ENCODE measurements at places on chromosomes 11 and 22.
A peak's percentile ranks its signal among the peaks of the same experiment; 100 is the strongest.

DNA sequence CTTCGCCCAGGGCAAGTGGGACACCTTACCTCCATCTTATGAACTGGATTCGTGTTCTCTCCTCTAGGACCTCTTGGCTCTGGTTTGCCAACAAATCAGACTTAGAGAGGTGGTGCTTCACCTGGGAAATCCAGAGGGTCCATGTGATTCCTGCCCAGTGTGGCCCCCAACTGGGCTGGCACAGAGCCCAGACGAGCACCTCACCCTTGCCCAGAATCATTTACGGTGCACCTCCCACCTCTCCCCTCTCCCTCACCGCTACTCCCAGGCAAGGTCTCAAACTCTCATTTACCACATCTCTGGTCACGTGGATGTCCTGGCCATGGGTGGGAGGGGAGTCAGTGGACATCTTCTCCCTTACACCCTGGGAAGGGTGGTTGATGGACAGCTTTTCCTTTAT, 1.1 kb downstream of the SPATA19 start:
- DNase-seq: no peak

GRCh38 chr11:15774388-15774939, 581.9 kb downstream of the SOX6 start:
- DNase-seq: no peak

GRCh38 chr22:21951931-21952465, 650 bp downstream of the PPM1F start:
- DNase-seq: no peak

- no peak for DNase-seq
Observed at GRCh38 chr22:28773461-28773867, 969 bp downstream of the CCDC117 start.

DNA sequence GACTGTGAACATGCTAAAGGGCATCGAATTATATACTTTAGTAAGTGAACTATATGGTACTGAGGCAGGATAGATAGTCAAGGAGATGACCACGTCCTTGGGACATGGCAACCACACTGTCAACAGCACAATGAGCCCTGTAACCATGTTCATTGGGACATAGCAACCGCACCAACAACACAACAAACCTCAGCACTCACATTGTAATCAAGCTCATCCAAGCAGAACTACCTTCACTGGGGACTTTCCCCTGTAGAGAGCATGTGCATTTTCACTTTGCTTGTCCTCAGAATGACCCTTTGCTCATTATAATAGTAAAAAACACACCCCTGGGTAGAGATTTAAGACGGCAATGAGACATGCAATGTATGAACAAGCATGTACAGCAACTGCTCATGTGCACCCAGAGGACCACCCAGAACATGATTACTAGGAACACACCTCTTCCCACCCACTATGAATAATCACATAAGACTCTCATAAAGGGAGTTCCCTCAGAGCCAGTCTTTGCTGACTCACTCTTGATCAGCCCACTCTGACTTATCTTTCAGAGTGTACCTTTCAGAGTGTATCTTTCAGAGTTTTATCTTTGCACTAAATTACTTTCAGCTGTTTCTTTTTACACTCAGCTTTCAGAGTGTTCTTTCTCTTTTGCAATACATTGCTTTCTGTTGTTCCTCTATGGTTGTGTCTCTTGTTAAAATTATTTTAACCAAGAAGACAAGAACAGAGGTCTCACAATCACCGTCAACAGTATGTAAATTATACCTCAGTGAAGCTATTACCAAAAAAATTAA, 4.1 kb upstream of the PLAAT2 start:
- peak; percentile 94 for DNase-seq

- DNase-seq: no peak
Observed at GRCh38 chr11:6418557-6419008, 311 bp downstream of the APBB1 start.

DNA sequence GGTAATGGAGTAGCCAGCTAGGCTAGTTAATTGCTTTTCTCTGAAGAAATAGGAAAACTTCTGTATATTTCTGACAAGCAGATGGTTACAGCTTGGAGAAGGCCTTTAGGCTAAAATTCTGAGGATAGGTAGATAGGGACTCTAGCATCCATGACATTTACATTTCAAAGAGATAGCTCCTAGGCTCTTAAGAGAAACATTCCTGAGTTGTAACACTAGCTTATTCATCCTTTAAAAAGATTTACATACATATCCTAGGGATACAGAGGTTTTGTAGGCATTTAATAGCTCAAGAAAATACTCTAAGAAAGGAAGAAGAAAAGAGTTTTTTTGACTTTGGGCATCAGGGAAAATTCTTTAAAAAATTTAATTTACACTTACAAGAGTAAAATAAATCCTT, 130.9 kb upstream of the CCDC179 start:
- DNase-seq: no peak

DNA sequence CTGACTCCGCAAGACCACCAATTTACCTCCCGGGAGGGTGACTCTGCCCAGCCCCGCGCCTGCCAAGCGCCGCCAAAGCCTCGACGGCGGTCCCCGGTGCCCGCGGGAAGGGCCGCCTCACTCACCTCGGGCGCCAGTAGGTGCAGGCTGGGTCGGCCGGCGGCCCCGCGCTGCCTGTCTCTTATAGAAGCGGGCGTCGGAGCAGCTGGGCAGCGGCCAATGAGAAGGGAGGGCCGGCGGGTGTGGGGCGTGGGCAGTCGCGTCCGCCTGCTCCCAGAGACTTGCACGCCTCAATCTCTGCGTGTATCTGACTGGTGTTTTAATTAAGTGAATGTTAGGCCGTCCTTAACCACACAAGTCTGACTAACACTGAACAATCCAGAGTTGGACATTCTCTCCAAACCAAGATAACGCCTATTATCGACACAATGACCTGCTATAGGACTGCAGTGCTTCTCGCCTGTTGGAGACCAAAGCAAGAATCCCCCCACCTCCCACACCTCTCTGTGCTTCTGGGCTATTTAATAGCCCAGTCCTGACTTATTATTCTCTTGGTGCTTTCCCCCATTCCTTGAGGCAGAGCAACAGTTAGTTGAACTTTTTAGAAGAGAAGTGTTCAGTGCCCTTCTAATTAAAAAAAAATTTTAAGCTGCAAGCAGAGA, at the start of gene TPH1:
TPH1 (minus strand) TSS at position 154 of the 662 bp plus-strand sequence. CDS start 5,507 bp downstream, outside the sequence.
- DNase-seq: no peak

DNA sequence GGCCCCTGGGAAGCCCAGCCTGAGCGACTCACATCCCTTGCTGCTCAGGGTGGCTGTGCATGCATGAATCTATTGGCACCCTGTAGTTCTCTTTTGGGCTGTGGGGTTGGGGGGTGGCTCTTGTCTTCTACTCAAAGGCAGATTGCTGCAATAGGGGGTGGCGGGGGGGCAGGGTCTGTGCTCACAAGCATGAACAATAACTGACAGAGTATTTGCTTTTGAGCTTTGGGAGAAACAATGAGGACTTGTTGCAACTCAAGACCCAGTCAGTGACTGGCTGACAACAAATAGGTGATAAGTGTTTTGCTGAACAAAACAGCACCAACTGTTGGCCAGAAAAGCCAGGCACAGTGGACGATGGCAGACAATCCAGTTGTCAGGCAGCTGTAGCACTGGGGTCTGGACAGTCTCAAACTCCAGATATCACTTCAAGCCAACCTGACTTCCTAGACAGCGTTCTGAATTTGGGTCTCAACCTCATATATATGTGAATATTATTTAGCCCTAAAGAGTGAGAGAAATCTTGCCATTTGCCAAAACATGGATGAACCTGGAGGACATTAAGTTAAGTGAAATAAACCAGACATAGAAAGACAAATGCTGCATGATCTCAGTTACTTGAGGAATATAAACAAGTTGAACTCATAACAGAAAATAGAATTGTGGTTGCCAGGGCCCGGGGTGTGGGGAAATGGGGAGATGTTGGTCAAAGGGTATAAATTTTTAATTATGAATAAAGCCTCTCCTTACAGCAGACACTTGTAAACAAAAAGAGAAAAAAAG, 61.7 kb downstream of the ME3 start:
- DNase-seq: no peak

DNA sequence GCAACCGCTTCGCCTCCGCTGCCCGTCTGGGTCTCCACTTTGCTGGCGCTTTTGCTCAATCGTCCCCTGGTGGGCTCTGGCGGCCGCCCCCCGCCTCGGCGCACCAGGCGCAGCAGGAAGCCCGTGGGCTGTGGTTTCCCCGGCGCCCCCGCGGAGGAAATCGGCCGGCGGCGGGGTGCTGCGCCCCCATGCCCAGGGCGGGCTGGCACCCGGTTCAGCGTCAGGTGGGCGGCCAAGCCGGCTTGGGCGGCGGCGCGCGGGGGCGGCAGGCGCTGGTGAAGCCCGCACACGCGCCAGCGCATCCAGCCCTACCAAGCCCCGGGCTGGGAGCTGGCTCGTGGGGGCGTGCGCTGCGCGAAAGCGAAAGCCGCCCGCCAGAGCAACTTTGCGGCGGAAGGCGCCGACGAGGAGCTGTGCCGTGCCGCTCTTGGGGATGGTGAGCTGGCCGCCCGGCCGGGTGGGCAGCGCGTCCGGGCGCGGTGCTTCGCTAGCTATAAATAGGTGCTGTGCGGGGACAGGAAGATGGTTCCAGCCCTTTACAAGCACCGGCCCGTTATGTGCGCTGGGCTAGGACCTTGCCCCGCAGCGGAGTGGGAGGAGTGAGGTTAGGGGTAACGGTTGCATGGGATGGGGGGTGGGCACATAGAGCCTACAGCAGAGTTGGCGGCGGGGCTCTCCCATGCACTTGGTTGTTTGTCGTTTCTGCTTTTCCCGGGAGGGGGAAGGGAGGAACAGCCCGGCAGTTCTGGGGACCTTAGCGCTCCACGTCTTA, 25.0 kb upstream of the SUSD2 start:
- peak; percentile 33 for DNase-seq

- DNase-seq: no peak
Observed at GRCh38 chr22:44263547-44263946, 49.2 kb downstream of the SHISAL1 start.

GRCh38 chr11:126164781-126165180, 46.7 kb downstream of the RPUSD4 start:
- DNase-seq: no peak

DNA sequence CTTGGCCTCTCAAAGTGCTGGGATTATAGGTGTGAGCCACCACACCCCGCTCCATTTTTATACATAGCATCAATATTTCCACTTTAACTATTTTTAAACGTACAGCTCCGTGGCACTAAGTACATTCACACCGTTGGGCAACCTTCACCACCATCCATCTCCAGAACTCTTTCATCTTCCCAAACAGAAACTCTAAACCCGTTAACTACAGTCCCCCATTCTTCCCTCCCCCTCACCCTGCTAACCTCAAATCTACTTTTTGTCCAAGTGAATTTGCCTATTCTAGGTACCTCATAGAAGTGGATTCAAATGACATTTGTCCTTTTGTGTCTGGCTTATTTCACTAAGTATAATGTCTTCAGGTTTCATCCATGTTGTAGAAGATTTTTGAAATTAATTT, 3.4 kb downstream of the IGLL1 start:
- no peak for DNase-seq

DNA sequence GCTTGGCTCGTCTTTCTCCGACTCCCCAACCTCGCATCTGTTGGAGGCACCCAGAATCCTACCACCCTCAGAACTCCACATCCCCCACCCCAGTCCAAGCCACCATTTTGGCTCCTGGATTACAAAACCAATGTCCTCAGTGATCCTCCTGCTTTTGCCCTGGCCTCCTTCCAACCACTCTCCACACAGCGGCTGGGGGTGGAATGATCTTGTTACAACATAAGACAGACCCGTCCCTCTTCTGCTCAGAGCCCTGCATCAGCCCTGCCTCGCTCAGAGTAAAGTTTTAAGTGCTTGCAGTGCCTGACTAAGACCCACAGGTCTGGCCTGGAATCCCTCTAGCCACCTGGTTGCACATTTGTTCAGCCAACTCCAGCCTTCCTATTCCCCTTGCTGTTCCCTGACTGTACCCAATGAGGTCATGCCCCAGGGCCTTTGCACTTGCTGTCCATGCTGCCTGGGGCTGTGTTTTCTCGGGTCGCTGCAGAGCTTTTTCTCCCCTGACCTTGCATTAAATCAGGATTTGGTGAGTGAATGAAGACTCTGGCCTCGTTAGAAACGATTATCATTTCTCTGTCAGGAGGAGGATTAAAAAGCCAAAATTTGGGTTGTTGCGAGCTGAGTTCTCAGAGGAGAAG, 67.3 kb downstream of the IGF2 start:
- DNase-seq: no peak

- DNase-seq: no peak
Observed at GRCh38 chr11:76626266-76626665, 44.3 kb downstream of the LRRC32 start.

DNA sequence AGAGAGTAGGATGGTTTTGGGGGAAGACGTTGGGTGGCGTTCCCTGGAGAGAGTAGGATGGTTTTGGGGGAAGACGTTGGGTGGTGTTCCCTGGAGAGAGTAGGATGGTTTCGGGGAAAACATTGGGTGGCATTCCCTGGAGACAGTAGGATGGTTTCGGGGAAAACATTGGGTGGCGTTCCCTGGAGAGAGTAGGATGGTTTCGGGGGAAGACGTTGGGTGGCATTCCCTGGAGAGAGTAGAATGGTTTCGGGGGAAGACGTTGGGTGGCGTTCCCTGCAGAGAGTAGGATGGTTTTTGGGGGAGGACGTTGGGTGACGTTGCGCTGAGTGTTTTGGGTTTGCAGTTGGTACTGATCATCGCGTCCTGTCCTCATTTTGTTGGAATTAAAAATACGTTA, 28.2 kb downstream of the IGHMBP2 start:
- no peak for DNase-seq

DNA sequence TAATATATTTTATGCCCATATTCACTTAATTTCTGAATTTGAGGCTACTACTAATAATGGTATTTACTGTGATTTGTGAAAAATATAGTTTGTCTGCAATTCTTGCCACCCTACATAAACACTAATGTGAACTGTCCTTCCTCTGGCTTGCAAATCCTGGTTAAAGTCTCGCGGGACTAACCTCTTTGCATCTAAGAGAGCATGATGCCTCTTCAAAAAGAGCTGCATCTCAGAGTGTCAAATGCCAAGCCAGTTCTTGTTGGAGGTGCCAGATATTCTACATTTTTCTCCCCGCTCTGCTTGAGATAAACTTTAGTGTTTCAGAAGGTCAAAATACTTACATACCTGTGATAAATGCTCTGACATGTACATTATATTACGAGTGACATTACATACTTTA, 2.1 kb downstream of the ARHGAP42 start:
- no peak for DNase-seq

Data from hematopoietic multipotent progenitor cell treated with erythropoietin and hydrocortisone succinate and interleukin-3 and kit ligand, for 8 days (in vitro differentiated cells).